ENCODE measurements at places on chromosomes 12 and 14.

DNA sequence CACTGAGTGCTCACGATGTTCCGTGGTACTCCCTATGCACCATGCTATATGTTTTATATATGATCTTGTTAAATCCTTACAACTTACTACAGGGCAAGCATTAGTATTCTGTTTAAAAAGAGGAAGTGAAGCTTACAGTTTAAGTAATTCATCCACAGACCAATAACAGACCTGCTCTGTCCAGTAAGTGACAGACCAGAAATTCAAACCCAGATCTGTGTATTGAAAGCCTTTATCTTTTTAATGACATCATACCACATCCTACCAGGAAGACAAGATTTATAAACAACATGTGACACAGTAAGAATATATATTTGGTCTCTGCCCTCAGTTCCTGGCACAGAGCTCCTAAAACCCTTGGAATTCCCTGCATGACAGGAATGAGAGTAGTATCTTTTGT, 206.5 kb downstream of the STXBP6 start:
- DNase-seq = peak; percentile 15

DNA sequence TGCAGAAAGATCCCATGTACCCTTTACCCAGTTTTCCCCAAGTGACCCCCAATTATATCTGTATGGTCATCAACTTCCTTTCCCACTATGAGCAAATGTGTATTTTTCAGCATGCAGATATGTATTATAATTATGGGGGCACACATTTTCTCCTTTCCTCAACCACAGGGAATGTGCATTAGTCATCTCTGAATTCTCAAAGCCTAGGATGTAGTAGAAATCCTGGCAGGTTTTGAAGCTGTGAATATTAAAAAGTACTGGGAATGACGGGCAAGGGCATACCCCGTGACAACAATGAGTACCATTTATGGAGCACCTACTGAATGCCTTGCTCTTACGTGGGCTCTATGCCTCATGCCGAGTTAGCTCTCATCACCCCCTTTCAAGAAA, 71.5 kb downstream of the VWF start:
- DNase-seq = no peak

GRCh38 chr14:93957333-93957710, 19.0 kb downstream of the ASB2 start:
- DNase-seq = no peak

GRCh38 chr14:88002421-88003075, 2.4 kb upstream of the GPR65 start:
- DNase-seq = no peak

- DNase-seq = no peak
These were observed 196.4 kb upstream of the G2E3 start for GRCh38 chr14:30362369-30363218.

GRCh38 chr12:51959211-51959610, 7.7 kb downstream of the ACVR1B start:
- DNase-seq = no peak

- no peak for DNase-seq
These were observed 264.6 kb downstream of the ADGRD1 start for GRCh38 chr12:131218026-131218922.

- no peak for DNase-seq
These were observed 24.6 kb downstream of the KCTD10 start for GRCh38 chr12:109452489-109452888.

- no peak for DNase-seq
These were observed 34.6 kb upstream of the TMTC2 start for GRCh38 chr12:82652071-82652470.

DNA sequence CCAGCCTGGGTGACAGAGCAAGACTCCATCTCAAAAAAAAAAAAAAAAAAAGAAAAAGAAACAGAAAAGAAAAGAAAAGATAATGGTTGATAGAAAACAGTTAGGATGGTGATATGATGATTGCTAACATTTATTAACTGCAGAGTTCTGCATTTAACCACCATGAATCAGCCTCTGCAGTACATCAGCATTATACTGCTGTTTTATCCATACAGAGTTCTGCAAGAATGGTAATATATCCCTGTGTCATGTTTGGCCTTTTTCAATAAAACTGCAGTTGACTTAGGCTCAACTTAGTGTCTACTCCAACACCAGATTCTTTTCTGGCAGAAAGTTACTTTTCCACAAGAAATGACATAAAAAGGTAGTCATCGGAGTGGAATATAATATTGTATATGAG, 62.6 kb downstream of the DUSP6 start:
- DNase-seq = no peak

DNA sequence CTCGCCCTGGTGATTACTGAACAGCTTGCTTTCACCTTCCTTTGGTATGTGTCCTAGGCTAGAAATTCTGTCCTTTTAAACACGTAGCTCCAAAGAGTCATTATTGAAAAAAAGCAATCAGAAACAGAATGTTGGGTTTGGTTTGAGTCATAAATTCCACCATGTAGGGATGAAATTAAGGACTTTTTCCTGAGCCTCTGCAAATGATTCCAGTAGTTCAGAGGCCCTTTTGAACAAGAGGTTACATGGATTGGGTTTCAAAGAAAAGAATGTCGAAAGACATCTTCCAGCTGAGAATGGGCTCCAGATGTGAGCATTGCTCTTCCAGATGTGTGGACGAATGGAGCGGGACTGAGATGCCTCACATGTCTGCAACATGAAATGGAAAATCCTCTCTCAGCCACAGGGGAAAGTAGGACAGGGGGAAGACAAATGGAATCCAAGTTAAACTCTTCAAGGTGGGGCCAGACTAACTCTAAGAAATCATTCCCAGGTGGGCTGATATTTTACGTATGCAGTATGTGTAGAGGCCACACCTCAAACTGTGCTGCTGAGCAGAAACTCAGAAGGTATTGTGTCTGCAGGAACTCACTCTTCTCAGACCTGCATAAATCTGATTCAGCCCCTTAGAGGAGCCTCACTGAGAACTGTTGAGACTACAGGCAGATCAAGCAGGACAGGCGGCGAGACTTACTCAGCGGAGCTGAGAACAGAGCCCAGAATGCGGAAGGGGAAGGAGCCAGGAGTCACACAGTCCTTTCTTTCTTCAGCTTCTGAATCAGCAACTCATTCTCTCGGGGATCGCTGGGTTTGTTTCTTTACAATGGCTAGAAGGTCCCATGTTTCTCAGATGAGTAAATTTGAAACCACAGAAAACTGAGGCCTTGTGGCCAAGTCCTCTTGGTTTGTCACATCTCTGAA, 23.3 kb upstream of the EMP1 start:
- DNase-seq = peak; percentile 72

- no peak for DNase-seq
These were observed 20.1 kb downstream of the KLRK1 start for GRCh38 chr12:10369557-10370415.

DNA sequence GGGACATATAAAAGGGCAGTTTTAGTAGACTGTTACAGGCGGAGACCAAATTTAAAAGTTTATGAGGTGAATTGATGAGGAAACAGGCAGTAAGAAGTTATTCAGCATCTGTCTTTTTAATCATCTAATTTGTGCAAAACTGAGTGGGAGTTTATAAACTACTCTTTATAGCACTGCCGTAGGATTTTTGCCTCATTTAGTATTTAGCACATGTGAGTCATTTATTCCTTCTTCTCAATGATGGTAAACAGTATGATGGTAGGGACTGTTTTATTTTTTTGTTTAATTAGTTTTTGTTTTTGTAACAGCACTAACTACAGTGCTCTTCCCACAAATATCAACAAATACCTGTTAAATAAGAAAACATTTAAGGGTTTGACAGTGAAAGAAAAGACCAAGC, 20.6 kb downstream of the TOGARAM1 start:
- DNase-seq = no peak

- DNase-seq = no peak
These were observed 16.9 kb downstream of the MYL2 start for GRCh38 chr12:110903511-110903910.

DNA sequence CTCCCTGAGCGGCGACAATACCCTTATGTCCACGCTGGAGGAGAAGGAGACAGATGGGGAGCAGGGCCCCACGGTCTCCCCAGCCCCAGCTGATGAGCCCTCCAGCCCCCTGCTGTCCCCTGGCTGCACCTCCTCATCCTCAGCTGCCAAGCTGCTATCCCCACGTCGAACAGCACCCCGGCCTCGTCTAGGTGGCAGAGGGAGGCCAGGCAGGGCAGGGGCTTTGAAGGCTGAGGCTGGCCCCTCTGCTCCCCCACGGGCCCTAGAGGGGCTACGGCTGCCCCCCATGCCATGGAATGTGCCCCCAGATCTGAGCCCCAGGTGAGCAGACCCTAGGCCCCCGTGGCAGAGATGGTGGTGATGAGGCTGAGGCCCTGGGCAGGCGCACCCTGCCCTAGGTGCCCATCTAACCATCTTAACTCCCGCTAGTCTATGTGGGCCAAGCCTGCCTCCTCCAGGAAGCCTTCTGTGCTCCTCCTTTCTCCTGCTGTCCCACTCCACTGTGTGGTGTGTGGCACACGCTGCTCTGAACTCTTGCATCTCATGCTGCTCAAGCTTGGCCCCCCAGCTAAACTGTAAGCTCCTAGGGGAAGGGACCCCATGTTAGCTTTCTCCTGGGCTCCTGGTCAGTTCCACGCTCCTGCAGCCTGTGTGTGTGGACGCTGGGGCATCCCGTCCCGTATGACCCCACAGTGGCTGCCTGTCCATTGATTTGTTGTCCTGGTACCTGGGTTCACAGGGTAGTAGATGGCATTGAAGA, 12.1 kb downstream of the MCRS1 start:
- DNase-seq = no peak

- DNase-seq = no peak
These were observed 7.1 kb upstream of the MYF6 start for GRCh38 chr12:80700327-80700726.

GRCh38 chr12:3230758-3231375, 153.7 kb downstream of the TSPAN9 start:
- DNase-seq = no peak

GRCh38 chr12:120887253-120888043, 16.7 kb downstream of the SPPL3 start:
- no peak for DNase-seq

DNA sequence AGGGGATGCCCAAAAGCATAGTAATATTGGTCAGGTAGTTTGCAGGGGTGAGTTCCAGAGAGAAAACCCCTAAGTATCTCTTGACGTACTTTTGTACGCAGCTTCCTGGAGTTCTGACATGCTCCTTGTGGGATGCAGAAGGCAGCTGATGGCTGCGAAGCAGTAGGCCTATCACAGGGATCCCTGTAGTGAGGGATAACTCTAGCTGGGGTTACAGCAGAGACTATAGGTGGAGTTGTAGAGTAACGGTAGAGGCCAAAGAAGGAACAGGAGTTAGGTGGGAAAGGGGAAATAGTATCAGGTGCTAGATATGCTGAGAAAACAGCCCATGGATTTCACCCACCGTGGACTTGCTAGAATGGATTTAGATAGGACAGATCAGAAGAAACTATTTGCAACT, 37.3 kb downstream of the MGST1 start:
- DNase-seq = no peak

DNA sequence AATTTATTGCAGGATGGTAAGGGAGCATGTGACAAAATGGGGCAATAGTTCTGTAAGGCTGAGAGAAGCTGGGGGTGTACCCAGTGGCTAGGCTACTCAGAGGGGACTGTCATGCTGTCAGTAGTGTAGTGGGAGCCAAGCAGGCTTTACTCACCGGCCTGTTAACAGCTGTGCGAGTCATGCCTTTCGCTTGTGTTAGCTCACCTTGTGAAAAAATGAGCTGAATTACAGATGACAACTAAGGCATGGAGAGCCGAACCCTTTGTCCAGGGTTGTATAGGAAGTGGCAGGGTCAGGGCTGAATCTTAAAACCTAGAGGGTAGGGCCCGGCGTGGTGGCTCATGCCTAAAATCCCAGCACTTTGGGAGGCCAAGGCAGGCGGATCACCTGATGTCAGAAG, 37.9 kb downstream of the SH2B3 start:
- no peak for DNase-seq

GRCh38 chr12:123398550-123399254, 14.8 kb downstream of the KMT5A start:
- DNase-seq = no peak

GRCh38 chr12:61412201-61412600, 848.0 kb upstream of the USP15 start:
- no peak for DNase-seq

DNA sequence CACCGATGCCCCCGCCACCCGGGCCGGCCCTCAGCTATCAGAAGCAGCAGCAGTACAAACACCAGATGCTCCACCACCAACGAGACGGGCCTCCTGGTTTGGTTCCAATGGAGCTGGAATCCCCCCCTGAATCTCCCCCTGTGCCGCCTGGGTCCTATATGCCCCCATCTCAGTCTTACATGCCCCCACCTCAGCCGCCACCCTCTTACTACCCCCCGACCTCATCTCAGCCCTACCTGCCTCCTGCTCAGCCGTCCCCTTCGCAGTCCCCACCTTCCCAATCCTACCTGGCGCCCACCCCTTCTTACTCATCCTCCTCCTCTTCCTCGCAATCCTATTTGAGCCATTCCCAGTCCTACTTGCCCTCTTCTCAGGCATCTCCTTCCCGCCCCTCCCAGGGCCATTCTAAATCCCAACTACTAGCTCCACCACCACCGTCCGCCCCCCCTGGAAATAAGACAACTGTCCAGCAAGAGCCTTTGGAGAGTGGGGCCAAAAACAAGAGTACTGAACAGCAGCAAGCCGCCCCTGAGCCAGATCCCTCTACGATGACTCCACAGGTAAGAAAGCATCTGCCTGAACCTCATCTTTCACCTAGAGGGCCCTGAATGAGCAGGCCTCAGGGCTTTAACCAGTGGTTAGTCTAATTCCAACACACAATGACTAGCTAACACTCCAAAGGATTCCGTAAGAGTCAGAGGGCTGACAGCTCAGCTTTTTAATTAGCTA, 851 bp downstream of the YLPM1 start:
- peak; percentile 34 for DNase-seq

DNA sequence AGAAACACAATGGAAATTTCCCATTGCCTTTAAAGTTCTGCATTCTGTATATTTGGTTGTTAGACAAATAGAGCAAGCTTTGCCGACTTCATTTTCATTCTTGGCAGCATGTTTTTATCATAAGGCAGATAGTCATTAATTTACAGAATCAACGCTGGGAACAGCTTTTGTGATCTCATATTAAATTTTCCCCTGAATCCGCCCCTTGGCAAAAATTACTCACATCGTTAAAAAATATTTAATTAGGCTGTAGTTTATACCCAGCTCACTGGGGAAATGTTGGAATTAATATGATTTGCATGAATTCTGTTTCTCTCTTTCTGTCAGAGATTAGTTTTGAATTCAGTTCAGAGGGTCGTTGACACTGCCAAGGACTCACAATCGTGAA, 297.6 kb downstream of the EGLN3 start:
- no peak for DNase-seq

- DNase-seq = no peak
These were observed 281.0 kb upstream of the RGS6 start for GRCh38 chr14:71651228-71651627.
